ENCODE measurements at places on chromosomes 11 and 22.

DNA sequence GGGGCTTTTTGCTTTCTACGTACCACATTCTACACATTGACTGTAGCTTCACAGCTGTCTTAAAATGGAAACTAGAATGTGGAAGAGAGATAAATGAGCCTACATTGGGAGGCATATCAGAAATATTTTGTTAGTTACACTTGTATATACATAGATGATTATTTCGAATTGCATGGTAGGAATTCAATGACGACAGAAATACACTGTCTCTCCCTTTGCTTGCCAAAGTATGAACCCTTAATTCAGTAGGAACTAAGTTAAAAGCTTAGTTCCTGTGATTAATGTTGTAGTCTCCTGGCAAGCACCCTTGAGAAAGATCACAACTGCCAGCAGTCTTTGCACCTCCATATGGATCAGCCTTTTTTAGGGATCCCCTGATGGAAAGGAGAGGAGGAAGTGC lies 10.1 kb downstream of the C11orf87 start:
- DNase-seq: no peak

- peak; percentile 62 for DNase-seq
Measured at GRCh38 chr11:68471360-68472340, 11.1 kb downstream of the PPP6R3 start.

- DNase-seq: peak; percentile 86
Measured at GRCh38 chr22:50314455-50315288, 7.2 kb upstream of the PLXNB2 start.

DNA sequence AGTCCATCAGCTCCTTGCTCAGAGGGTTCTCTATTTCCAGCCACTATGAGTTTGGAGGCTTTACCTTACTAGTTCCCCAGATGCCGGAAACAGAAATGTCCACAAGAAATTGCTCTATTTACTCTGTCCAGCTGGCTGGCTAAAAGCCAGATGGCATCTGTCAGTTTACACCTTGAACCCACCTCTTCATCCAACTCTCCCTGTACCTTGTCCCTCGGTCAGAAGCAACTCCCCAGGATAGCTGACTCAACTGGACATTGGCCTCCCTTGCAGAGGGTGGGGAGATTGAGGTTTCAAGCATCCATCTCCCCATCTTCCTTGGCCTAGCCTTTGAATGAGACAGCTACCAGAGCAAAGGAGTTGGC lies 1.7 kb downstream of the C2CD2L start:
- DNase-seq: no peak

DNA sequence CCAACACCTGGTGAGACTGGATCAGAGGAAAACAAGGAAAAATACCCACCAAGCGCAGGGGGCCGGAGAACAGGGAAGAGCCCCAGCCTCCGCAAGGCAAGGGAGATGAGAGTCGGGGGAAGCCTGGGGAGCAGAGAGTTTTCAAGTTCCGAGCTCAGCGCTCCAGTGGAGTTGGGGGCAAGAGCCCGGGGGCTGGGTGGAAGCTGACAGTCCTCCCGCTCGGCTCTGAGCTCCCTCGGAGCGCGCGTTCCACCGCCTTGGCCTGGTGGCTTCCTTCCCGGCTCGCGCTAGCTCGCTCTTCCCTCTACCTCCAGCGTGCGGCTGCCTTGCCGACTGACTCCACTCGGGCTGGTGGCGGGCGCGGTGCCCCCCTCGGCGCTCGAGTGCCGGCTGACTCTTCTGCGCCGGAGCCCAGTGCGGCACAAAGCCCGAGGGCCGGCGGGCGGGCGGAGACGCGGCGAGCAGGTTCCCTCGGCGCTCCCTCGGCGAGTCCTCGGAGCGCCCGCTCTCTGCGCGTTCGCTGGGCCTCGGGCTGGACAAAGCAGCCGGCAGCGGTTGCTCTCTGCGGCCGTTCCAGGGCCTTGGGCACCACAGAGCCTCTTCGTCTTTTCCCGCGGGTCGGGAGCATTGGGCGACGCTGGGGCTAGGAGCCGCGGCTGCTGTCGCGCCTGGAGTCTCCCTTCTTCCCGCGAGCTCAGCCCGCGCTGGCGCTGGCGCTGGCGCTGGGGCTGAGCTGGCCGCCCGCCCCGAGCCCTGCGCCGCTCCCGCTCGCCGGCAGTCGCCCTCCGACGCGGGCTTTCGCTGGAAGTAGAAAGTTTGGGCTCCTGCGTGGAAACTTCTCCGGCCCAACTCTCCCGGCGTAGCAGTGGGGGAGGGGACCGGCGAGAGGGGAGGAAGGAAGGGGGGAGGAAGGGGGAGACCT lies 1.0 kb downstream of the PAX6 start:
- DNase-seq: no peak

GRCh38 chr22:41902932-41903421 lies 11.9 kb downstream of the SHISA8 start:
- DNase-seq: no peak

- peak; percentile 2 for DNase-seq
Measured at GRCh38 chr11:104130161-104130560, 33.8 kb downstream of the PDGFD start.

- no peak for DNase-seq
Measured at GRCh38 chr11:130814440-130815096, 101.7 kb downstream of the SNX19 start.

GRCh38 chr11:2187280-2187707 lies 15.7 kb upstream of the TH start:
- DNase-seq: no peak

DNA sequence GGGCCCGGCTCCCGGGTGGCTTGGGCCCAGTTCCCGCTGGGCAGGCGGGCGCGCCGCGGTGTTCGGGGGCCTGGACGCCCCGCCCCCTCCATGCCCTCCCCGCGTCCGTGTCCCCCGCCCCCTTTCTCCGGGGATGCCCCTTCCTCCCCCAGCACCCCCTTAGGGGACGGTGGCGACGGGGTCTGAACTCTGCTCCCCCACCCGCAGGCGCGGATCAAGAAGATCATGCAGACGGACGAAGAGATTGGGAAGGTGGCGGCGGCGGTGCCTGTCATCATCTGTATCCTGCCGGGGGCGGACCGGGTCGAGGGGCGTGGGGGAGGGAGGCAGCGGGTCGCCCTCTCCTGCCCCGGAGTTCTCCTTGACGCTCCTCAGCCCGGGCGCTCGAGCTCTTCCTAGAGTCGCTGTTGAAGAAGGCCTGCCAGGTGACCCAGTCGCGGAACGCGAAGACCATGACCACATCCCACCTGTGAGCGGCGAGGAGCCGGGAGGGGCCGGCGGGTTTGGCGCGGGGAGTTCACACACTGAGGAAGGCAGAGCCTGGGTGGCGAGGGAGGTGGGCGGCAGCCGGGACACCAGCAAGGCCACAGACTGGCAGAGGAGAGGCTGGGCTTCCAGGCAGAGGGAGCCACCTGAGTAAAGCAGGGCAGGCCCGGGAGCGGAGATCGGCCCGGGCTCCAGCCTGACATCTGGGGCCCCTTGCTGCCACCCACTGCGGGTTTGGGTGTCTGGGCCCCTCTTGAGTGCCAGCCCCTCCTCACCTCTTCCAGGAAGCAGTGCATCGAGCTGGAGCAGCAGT lies 546 bp downstream of the DRAP1 start:
- peak; percentile 70 for DNase-seq

- DNase-seq: no peak
Measured at GRCh38 chr11:1152316-1153104, 5.2 kb upstream of the MUC5AC start.
